ENCODE measurements at places on chromosomes 2 and 18. TPM values are rescaled to one million over a fixed set of nuclear protein-coding genes. Genes with fewer than 3 reads are reported as not detected.

Gene SERPINB4
- total RNA-seq, result not detected

Gene SPC25
- total RNA-seq, result 1.1 TPM

Gene UGT1A5
- not detected for total RNA-seq

Gene STEAP3
- 52.2 TPM for total RNA-seq

Gene NYAP2
- total RNA-seq, result 0.15 TPM

Gene KLHL41
- total RNA-seq, result 2.3 TPM

Gene EIPR1
- total RNA-seq, result 12.8 TPM

Gene DHRS9
- 0.73 TPM for total RNA-seq

Gene TACR1
- 1.3 TPM for total RNA-seq

Gene OXER1
- total RNA-seq, result 0.98 TPM

Gene ACKR3
- total RNA-seq, result 39.4 TPM

Gene ADGRF3
- not detected for total RNA-seq

Gene CYP26B1
- 41.6 TPM for total RNA-seq

Gene NTSR2
- 0.32 TPM for total RNA-seq

Gene SERPINB12
- total RNA-seq, result not detected

Gene SCN9A
- total RNA-seq, result 2.0 TPM

Data from breast epithelium (tissue), 4 donors.